ENCODE measurements at places on chromosomes 4 and X. TPM values are rescaled to one million over a fixed set of nuclear protein-coding genes. Genes with fewer than 3 reads are reported as not detected.

- H3K27ac ChIP-seq: peak overlapping the region; percentile 100
- no peaks in the 10 kb centered on the region for H3K27me3 ChIP-seq
- DNase-seq: peak; percentile 66
- H3K4me1 ChIP-seq: peaks cover 23% of the 10 kb centered on the region
Observed at GRCh38 chrX:41085512-41085877, 250 bp downstream of the USP9X start.

- no peak overlapping the region for H3K27ac ChIP-seq
- no peak overlapping the region for H3K4me3 ChIP-seq
- no peak for DNase-seq
- H3K4me1 ChIP-seq: peaks cover 10% of the 10 kb centered on the region
- H3K36me3 ChIP-seq: no peaks in the 10 kb centered on the region
Observed at GRCh38 chrX:16188687-16189086, 21.4 kb downstream of the MAGEB17 start.

DNA sequence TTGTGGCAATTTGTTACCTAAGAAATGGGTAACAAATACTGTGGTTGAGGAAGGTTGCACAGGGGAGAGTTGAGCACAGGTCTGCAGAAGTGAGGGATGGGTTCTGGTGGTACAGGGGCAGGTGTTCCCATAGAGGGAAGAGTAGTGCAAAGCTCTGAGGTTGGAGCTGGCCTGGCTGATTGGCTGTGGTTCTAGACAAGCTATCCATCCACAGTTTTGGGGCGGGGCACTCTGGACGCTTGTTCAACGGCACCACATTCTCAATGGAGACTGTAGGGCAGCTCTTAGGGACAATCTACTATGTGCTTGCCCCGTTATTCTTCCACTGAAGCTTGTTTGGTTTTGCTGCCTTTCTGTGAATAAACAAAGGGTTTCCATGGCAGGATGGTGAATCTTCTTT is 35.4 kb downstream of the NAT8L start:
- H3K36me3 ChIP-seq: peaks cover 5% of the 10 kb centered on the region
- no peaks in the 10 kb centered on the region for H3K4me1 ChIP-seq
- no peak overlapping the region for H3K4me3 ChIP-seq
- H3K27ac ChIP-seq: no peak overlapping the region
- DNase-seq: no peak

DNA sequence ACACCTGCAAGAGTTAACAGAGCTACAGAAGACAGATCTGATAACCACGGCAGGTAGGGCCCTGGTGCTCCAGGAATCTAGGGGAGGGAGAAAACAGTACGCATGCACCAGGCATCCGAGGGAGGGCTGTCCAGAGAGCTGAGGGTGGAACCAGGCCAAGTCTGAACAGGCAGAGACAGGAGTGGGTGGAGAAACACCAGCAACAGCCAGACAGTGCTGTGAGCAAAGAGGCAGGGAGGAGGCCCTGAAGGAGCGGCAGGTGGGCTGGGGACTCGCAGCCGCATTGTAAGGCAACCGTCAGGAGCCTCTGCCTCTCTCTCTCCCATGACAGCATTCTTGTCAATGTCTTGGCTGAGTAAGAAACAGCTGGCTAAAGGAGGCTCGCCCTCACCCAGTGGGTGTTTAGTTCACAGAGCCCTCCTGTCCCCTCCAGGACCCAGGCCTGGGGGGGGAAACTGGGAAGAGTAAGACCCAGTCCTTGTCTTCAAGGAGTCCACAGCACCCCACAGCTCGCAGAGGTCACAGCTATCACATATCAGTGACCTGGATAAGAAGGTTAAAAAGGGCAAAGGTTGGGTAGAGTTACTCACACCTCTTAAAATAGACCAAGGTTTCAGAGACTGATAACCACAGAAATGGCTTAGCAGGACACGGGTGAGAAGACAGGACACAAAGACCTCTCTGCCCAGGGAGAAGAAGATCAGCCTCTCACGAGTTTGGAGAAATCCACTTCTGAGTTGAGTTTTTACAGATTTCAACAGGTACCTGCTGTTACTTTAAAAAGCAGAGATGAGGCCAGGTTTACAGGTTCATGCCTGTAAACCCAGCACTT is 10.5 kb downstream of the ACSL1 start:
- H3K4me1 ChIP-seq: peaks cover 46% of the 10 kb centered on the region
- H3K36me3 ChIP-seq: no peaks in the 10 kb centered on the region
- H3K27me3 ChIP-seq: no peaks in the 10 kb centered on the region
- DNase-seq: peak; percentile 34
- H3K4me3 ChIP-seq: no peak overlapping the region
- H3K27ac ChIP-seq: no peak overlapping the region

DNA sequence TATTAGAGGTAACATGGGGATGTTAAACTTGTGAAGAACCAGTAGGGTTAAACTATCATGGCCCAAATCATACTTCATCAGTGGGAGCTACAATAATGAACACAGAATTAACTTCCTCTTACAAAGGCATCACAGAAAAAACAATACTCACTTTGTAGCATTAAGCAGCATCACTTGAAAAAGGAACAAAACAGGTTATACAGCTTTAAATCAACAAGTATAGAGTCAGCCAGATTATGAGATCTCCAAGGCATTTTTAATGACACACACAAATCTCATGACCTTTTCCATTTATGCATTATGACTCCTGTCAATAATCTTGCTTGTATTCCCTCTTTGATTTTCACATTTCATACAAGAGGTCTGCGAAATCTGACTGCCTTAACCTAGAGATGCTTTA is 18.3 kb downstream of the FBXL5 start:
- H3K27ac ChIP-seq: no peak overlapping the region
- H3K4me1 ChIP-seq: peaks cover 5% of the 10 kb centered on the region
- peaks cover 35% of the 10 kb centered on the region for H3K36me3 ChIP-seq
- no peak overlapping the region for H3K4me3 ChIP-seq

The NXF2 gene
- not detected for total RNA-seq

GRCh38 chr4:123922847-123923246 is 526.3 kb downstream of the SPRY1 start:
- DNase-seq: no peak
- no peak overlapping the region for H3K27ac ChIP-seq
- H3K4me1 ChIP-seq: no peaks in the 10 kb centered on the region
- H3K36me3 ChIP-seq: no peaks in the 10 kb centered on the region

GRCh38 chrX:43899878-43900815 is 17.9 kb upstream of the MAOB start:
- no peaks in the 10 kb centered on the region for H3K27me3 ChIP-seq
- no peak overlapping the region for H3K27ac ChIP-seq
- no peak overlapping the region for H3K4me3 ChIP-seq
- no peaks in the 10 kb centered on the region for H3K36me3 ChIP-seq

The ADH1A gene
- not detected for total RNA-seq

DNA sequence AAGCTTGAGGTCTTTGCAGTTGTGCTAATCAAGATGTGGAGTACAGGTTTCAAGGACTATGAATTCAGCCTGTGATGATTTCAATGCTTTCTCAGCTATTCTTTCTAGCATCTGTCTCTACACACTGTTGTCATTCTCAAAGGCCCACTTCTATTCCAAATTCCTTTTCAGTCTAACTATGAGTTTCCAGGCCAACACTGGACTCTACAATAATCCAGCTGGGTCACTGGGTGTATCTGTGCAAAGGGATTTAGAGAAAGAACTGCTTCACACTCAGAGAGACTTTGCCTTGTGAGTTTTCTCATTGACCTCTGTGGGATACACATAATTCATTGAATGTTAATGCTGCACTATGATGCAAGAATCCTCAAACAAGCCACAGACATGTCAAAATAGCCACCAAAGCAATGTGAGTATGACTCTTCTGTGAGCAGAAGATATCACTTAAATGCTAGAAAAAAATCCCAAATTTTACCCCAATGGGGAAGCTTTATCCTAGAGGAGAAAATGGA is 171.8 kb upstream of the CLNK start:
- no peak for DNase-seq
- H3K36me3 ChIP-seq: no peaks in the 10 kb centered on the region
- peaks cover 3% of the 10 kb centered on the region for H3K4me1 ChIP-seq

The CABS1 gene
- not detected for total RNA-seq
